ENCODE measurements at places on chromosomes 12 and 14.

DNA sequence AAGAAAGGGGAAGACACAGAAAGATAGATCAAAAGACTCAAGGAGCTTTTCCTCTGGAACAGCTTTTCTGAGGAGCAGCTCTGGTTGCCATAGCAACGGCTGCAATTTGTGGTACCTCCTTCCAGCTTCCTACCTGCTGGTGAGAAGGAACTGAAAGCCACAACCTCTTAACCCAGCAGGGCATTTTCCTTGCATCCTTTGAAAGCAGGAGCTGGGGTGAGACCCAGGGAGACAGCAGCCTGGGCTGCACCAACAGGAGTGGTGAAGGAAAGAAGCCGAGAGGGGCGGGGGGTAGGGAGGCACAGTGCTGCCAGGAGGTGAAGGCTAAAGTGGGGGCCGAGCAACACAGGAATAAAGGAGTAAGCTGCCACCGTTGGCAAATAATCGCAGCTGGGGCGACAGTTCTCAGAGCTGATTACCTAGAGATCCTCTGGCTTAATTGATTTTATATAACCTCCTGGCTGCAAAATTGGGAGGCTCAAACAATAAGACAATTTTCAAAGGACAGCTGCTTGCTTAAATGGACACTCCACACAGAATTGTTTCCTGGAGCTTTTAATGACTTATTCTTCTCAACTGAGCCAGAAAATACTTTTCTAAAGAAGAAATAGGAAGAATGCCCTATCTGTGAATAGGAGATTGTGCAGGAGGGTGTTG, 129.4 kb downstream of the RPAP3 start:
- DNase-seq: no peak

- DNase-seq: peak; percentile 62
Measured at GRCh38 chr14:89681086-89682018, 264.3 kb upstream of the FOXN3 start.

GRCh38 chr14:81178063-81178462, 42.7 kb downstream of the GTF2A1 start:
- DNase-seq: no peak

DNA sequence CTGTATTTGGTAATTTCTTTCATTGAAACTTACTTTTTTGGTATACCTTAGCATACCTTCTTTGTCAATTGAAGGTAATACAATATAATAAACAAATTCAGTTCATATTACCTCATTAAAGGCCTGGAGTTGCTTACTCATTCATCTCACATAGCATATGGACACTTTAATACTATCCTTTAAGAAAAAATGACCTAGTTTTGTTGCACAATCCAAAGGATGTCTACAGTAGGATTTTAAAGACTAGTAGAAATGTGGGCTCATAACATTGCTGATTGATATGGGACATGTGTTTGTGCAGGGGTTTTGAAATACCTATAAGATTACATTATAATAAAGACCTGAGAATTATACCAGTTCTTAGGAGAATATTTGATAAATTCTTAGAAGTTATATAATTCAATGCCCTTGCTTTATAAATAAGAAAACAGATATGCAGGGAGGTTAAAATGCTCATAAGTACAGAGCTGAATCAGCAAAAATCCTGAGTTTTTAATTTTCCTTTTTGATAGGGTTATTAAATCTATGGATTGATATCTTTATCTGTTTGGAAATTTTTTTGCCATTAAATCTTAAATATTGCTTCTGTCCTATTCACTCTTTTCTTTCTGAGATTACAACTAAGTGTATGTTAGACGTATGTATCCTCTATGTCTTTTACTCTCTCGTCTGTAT, 352.1 kb downstream of the ATP23 start:
- DNase-seq: no peak

DNA sequence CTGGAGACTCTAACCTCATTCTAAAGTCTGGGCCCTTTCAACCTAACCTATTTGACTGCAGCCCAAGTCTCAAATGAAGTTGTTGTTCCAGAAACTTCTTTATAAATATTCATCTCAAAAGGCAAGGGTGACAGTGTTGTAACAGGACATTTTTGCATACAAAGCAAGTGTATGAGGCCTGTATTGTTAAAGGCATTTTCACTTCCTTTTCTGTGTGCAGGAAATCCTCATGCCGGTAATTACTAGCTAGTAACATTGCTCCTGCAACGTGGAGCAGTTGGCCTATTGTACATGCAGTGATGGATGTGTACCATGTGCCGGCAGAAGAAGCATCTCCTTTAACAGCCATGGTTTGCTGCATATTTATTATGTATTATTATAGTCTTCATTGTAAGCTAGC, 156.5 kb upstream of the RMST start:
- DNase-seq: no peak

- DNase-seq: no peak
Measured at GRCh38 chr14:52146504-52146903, 77.6 kb upstream of the NID2 start.

- no peak for DNase-seq
Measured at GRCh38 chr14:67987606-67988005, 168.0 kb downstream of the RAD51B start.

- DNase-seq: no peak
Measured at GRCh38 chr12:2335109-2335508, 282.3 kb downstream of the CACNA1C start.

DNA sequence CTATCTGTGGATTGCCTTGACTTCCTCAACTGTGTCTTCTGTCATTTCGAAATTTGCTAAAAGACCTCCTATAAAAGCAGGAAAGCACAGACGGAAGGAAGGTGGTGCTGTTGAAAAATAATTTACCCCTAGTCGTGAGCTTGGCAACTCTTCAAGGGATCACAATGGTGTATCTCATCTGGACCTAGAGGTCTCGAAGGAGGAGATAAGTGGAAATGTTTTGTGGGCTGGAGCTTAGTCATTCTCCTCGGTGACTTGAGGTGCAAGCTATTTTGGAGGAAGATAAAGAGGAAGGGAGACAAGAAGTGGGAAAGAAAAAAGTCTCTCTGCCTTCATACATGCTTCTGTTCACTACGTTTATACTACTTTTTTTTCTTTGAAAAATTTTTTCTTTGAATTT, 89.9 kb downstream of the FLRT2 start:
- no peak for DNase-seq

DNA sequence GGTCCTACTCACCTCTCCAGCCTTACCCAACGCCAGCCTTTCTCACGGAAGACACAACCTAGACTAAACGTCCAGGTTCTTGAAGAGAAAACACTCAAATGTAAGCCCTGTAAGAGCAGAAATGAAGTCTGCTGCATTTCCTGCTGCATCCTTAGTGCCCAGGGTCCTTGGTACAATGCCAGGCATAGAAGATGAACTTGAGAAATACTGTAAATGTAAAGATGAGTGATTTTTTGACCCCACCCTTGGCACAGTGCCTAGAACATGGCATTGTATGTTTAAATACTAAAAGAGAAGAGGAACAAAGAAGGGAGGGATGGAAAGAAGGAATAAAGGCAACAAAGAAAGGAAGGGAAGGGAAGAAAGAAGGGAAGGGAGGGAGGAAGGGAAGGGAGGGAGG, 514.6 kb downstream of the MED13L start:
- no peak for DNase-seq

GRCh38 chr14:24115422-24116127, 826 bp upstream of the NRL start:
- DNase-seq: no peak

DNA sequence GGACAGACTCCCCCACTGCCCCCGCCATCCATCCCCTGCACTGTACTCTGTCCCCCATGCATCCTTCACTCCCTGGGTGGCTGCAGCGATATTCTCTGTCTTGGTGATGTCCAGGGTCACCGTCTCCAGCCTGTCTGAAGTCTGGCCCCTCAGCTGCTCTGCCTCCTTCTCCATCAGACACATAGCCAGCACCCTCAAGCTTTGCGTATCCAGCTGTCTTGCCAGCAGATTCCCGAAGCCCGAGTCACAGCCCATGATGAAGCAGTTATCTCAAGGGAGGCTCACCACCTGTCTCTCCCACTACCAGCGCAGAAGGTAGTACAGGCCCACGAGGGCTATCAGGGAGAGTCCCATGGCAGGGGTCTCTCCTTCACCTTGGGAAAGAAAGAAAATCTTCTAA, 77.8 kb downstream of the HSD17B6 start:
- no peak for DNase-seq

GRCh38 chr12:2588345-2588744, 206.4 kb upstream of the FKBP4 start:
- no peak for DNase-seq

DNA sequence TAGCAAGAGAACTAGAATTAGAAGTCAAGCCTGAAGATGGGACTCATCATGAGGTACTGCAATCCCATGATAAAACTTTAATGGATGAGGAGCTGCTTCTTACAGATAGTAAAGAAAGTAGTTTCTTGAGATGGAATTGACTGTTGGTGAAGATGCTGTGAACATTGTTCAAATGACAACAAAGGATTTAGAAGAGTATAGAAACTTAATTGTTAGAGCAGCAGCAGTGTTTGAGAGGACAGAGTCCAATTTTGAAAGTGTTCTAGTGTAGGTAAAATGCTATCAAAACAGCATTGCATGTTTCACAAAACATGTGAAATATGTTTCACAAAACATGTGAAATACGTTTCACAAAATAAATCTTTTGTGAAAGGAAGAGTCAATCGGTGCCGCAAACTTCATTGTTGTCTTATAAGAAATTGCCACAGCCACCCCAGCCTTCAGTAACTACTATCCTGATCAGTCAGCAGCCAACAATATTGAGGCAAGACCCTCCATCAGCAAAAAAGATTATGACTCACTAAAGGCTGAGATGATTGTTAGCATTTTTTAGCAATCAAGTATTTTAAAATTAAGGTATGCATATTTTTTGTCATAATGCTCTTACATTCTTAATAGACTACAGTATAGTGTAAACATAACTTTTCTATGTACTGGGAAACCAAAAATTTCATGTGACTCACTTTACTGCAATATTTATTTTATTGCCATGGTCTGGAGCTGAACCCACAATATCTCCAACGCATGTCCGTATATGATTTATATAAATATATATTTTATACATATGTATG, 173.4 kb upstream of the BMP4 start:
- no peak for DNase-seq

DNA sequence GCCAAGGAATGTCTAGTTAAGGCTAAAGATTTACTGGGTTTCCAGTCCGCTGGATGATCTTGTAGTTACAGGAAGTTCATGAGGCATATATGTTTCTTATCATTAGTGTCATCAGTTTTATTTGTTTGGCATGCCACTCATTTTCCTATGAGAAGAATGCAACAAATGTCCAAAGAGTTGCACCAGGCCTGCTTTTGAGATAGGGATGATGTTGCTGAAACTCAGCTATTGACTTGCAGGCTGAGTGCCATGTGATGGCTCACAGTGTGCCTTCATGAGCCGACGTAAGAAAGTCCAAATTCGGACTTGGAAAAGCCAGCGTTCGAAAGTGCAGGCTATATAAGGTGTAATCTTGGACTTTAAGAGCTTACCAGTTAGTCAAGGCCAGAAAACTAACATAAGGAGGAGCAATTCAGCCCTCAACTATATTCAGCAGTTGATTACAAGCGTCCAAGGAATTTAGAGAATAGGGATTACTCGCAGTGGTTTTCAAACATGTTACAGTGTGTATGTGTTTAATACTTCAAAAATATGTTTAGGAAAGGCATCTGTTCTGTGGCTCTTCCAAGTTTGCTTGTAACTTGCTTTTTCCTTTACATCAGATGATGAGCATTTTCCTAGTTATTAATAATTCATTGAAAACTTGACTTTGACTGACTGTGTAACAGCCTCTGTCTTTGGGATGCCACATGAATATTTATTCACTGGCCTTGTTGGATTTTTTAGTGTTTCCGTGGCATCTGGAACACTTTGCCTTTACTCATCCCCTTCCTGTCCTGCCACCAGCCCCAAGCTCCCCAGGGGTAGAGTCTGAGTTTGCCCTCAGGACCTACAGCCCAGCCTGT, 101.3 kb downstream of the LGMN start:
- no peak for DNase-seq

DNA sequence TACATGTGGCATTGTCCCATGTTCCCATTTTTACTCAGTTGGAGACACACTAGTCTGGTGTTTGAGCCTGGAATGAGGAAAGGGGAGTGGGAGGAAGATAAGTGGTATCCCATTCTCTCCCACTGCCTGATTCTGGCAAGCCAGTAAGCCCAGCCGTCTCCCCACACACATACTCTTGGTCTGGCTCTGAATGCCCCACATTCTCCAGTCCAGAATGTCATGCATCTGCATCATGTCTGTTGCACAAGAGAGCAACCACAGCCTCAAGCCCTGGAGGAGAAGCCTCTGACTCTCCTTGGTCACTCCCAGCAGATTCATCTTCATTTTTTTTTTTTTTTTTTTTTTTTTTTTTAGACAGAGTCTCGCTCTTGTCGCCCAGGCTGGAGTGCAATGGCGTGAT, 48.0 kb downstream of the DRAM1 start:
- no peak for DNase-seq
